RWPE2 (cell line): ENCODE measurements at places on chromosomes 2 and 18.

DNA sequence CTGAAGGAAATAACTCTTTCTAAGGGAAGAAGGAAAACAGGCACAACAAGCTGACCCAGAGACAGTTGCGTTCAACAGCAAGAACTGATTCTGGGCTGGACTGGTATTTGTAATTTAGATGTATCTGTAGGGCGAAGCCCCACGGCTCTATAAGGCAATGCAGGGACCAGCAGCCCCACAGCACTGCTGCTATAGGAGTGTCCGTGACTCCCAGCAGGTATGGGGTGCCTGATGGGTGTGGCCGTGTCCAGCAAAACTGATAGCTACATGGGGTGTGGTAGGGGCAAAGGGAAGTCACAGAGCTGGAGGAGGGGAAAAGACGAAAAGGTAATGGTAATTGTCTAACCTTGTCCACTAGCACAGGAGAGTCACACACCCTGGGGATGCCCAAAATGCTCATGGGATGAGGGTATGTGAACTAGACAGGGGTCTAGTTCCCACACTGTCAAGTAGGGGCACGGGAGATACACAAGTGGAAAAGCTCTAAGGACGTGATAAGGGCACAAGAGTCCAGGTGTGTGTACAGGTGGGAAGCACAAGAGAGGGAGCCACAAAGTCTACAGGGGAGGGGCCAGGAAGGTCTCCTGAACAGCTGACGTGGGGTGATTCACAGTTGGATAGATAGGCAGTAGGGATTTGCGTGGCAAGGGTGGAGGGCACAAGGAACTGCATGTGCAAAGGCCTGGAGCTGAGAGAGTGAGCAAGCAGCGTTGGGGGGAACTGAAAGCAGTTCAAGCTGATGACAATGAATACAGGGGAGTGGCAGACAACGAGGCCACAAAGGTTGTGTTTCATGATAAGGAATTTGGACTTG lies 48.5 kb upstream of the ASPRV1 start:
- H3K36me3 ChIP-seq, result no peaks in the 10 kb centered on the region
- H3K4me3 ChIP-seq, result no peak overlapping the region
- H3K27me3 ChIP-seq, result no peaks in the 10 kb centered on the region
- H3K27ac ChIP-seq, result no peak overlapping the region
- DNase-seq, result no peak
- no peaks in the 10 kb centered on the region for H3K4me1 ChIP-seq

GRCh38 chr2:48946449-48947048 lies 191.0 kb upstream of the LHCGR start:
- H3K4me3 ChIP-seq, result no peak overlapping the region
- no peaks in the 10 kb centered on the region for H3K4me1 ChIP-seq
- DNase-seq, result no peak
- no peaks in the 10 kb centered on the region for H3K36me3 ChIP-seq

GRCh38 chr2:151627353-151627752 lies 106.9 kb downstream of the NEB start:
- no peak for DNase-seq
- no peaks in the 10 kb centered on the region for H3K4me1 ChIP-seq
- H3K27me3 ChIP-seq, result no peaks in the 10 kb centered on the region
- no peaks in the 10 kb centered on the region for H3K36me3 ChIP-seq
- H3K4me3 ChIP-seq, result no peak overlapping the region

DNA sequence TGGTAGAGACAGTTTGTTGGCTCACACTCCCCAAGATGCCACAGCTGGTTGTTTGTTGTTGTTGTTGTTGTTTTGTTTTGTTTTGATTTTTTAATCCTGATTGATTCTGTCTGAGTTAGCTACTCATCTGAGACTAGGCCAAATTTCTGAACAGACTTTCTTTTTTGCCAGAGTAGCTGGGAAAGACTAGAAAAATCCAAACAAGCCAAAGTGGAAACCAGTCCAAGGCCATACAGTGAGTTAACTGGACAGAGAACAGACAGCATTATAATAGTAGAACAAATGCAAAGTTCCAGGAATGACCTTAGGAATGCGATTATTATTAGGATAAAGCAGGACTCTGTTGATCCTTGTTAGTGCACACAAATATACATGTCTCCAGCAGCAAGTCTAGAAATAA lies 43.8 kb upstream of the CYP26B1 start:
- H3K4me1 ChIP-seq, result no peaks in the 10 kb centered on the region
- H3K27ac ChIP-seq, result no peak overlapping the region
- no peak overlapping the region for H3K4me3 ChIP-seq
- no peaks in the 10 kb centered on the region for H3K27me3 ChIP-seq
- no peaks in the 10 kb centered on the region for H3K36me3 ChIP-seq

GRCh38 chr2:42999856-43000241 lies 207.5 kb upstream of the HAAO start:
- no peak overlapping the region for H3K27ac ChIP-seq
- DNase-seq, result no peak
- no peaks in the 10 kb centered on the region for H3K27me3 ChIP-seq
- no peaks in the 10 kb centered on the region for H3K4me1 ChIP-seq

- no peaks in the 10 kb centered on the region for H3K27me3 ChIP-seq
- H3K4me3 ChIP-seq, result no peak overlapping the region
- H3K27ac ChIP-seq, result no peak overlapping the region
- DNase-seq, result no peak
- no peaks in the 10 kb centered on the region for H3K36me3 ChIP-seq
- no peaks in the 10 kb centered on the region for H3K4me1 ChIP-seq
Observed at GRCh38 chr18:21896732-21897336, 156.2 kb downstream of the MIB1 start.

GRCh38 chr2:152427902-152428301 lies 92.9 kb downstream of the FMNL2 start:
- no peak overlapping the region for H3K4me3 ChIP-seq
- no peak for DNase-seq
- H3K4me1 ChIP-seq, result peaks cover 48% of the 10 kb centered on the region
- peak overlapping the region; percentile 48 for H3K27ac ChIP-seq

DNA sequence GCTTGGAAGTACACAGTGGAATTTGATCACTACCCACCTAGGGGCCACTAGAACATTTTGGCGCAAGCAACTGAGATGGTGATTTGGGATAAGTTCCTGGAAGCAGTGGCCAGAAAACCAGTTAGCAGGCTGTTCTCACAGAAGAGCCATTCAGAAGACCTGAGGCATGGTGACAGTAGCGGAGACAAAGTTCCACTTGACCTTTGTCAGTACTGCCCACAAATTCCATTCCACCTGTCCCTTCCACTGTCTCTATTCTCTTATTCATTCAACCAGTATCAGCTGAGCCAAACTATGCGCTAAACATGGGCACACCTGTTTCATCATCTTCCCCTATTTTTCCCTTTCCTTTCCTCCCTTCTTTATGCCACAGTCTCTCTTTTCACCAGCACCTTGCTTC lies 59.2 kb upstream of the PPP1CB start:
- H3K36me3 ChIP-seq, result no peaks in the 10 kb centered on the region
- peak overlapping the region; percentile 20 for H3K27ac ChIP-seq
- DNase-seq, result no peak
- H3K4me1 ChIP-seq, result peaks cover 13% of the 10 kb centered on the region
- H3K27me3 ChIP-seq, result no peaks in the 10 kb centered on the region

GRCh38 chr2:146451972-146452371 lies 1392.9 kb upstream of the ACVR2A start:
- no peaks in the 10 kb centered on the region for H3K27me3 ChIP-seq
- H3K4me3 ChIP-seq, result no peak overlapping the region
- DNase-seq, result no peak
- no peaks in the 10 kb centered on the region for H3K36me3 ChIP-seq
- peaks cover 8% of the 10 kb centered on the region for H3K4me1 ChIP-seq

GRCh38 chr2:33822964-33823363 lies 223.9 kb upstream of the FAM98A start:
- H3K36me3 ChIP-seq, result no peaks in the 10 kb centered on the region
- H3K27ac ChIP-seq, result no peak overlapping the region
- no peak overlapping the region for H3K4me3 ChIP-seq
- no peak for DNase-seq
- H3K27me3 ChIP-seq, result no peaks in the 10 kb centered on the region

DNA sequence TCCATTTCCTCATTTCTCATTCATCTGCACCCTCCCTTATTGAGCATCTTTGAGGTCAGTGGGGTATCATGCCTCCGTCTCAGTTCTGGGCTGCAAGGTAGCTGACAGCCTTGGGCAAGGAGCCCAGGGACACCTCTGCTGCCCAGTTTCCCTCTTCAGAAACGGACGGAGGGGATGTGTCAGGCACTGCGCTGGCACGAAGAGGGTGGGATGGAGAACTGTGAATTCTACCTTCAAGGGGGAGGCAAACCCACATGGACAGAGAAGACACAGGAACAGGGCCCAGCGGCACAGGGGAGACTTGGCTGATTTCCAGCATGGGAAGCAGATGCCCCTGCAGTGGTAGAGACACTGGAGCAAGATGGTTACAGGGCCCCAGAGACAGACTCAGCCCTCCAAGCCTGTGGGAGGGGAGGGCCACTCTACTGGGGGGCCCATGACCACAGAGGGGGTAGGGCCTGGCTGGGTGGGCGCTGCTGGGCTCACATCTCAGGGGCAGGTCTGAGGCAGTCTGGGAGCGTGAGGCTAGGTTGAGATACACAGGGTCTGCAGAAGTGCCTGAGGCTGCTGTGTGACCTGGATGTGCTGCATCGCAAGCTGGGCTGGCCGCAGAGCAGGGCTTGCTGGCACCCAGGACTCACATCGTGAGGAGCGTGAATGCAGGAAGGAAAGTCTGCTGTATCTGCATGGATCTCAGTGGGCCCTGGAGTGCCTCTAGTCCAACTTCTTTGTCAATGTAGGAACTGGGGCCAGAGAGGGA lies 92.3 kb downstream of the HS1BP3 start:
- no peaks in the 10 kb centered on the region for H3K36me3 ChIP-seq
- H3K4me1 ChIP-seq, result peaks cover 18% of the 10 kb centered on the region
- no peak overlapping the region for H3K4me3 ChIP-seq
- DNase-seq, result no peak

GRCh38 chr2:164079258-164079657 lies 343.4 kb upstream of the FIGN start:
- no peaks in the 10 kb centered on the region for H3K36me3 ChIP-seq
- H3K27me3 ChIP-seq, result no peaks in the 10 kb centered on the region
- no peaks in the 10 kb centered on the region for H3K4me1 ChIP-seq
- no peak for DNase-seq
- no peak overlapping the region for H3K4me3 ChIP-seq

DNA sequence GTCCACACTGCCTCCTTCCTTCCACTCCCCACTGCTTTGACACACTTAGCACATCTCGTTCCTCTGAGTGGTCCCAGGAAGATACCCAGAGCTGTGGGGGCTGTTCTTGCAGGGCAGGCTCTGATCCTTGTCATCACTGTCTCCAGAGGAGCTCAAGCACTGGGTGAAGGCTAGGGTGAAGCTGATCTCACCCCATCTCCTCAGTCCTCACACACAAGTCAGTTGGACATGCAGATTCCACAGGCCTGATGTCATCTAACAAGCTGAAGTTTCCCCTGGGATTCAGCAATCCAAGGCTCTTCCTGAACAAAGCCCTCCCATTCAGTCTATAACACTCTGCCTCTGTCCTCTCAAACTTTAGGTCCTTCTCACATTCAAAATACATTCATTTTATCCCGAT lies 90.6 kb upstream of the RAB6C start:
- H3K27me3 ChIP-seq, result no peaks in the 10 kb centered on the region
- no peak overlapping the region for H3K4me3 ChIP-seq
- no peak overlapping the region for H3K27ac ChIP-seq
- no peaks in the 10 kb centered on the region for H3K4me1 ChIP-seq

GRCh38 chr2:128416109-128416785 lies 97.6 kb upstream of the HS6ST1 start:
- H3K27me3 ChIP-seq, result no peaks in the 10 kb centered on the region
- no peak overlapping the region for H3K27ac ChIP-seq
- DNase-seq, result peak; percentile 19
- no peaks in the 10 kb centered on the region for H3K36me3 ChIP-seq

DNA sequence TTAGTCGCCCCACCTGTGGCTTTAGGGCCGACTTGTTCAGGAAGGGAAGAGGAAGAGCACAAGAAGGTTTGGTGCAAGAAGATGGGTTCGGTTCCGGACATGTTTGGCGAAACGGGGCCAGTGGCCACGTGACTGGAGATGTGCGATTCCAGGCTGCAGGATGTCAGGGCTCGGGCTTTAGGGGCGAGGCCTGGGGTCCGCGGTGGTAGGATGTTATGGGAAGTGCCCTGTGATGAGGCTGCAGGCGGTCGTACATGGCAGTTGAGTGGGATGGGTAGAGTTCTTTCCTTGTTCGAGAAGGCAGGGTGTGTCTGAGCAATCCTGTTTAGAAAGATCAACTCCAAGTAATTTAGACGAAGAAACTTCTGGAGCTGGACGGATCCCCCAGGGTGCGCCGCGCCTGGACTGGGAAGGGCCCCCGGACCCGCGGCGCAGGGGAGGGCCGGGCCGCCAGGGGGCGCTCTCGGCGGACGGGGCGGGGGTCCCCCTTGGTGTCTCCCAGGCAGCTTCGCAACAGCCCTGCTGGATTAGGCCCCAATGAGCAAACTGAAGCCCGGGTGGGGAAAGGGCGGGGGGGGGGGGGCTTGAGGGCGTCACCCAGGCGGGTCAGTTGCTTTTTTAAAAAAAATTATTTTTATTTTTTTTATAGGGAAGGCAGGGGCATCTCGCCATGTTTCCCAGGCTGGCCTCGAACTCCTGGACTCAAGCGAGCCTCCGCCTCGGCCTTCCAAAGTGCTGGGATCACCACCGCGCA lies 17.2 kb upstream of the SDC1 start:
- no peak overlapping the region for H3K27ac ChIP-seq
- DNase-seq, result no peak
- H3K27me3 ChIP-seq, result no peaks in the 10 kb centered on the region
- H3K36me3 ChIP-seq, result no peaks in the 10 kb centered on the region
- no peak overlapping the region for H3K4me3 ChIP-seq

DNA sequence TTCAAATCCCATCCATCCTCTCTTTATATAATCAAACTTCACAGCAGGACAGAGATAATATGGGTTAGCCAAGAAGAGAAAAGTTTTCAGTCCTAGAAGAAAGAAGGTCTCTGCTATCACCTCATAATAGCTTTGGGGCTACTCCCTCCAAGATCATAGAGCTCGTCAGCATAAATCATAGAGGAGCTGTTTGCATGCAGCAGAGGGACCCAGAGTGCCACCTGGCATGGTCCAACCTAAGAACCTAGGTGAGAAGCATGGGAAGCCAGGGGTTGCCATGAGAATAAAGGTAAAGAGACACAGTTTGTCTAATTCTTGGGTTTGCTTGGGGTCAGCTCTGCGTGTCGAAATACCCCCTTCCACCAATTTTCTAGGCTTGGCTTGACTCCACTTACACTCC lies 87.1 kb upstream of the CYP1B1 start:
- H3K27ac ChIP-seq, result no peak overlapping the region
- no peak overlapping the region for H3K4me3 ChIP-seq
- no peaks in the 10 kb centered on the region for H3K36me3 ChIP-seq
- no peaks in the 10 kb centered on the region for H3K27me3 ChIP-seq
- DNase-seq, result no peak
- no peaks in the 10 kb centered on the region for H3K4me1 ChIP-seq

- no peaks in the 10 kb centered on the region for H3K4me1 ChIP-seq
- no peak for DNase-seq
- no peaks in the 10 kb centered on the region for H3K36me3 ChIP-seq
- H3K27ac ChIP-seq, result no peak overlapping the region
Observed at GRCh38 chr2:170818752-170819470, 2.2 kb downstream of the GAD1 start.

GRCh38 chr2:160974803-160975202 lies 185.4 kb upstream of the TANK start:
- H3K4me3 ChIP-seq, result no peak overlapping the region
- H3K27me3 ChIP-seq, result no peaks in the 10 kb centered on the region
- H3K36me3 ChIP-seq, result no peaks in the 10 kb centered on the region
- H3K27ac ChIP-seq, result peak overlapping the region; percentile 18
